ENCODE measurements at places on chromosomes 7 and 10.

GRCh38 chr7:35399840-35400239 lies 145.9 kb upstream of the TBX20 start:
- no peak for DNase-seq

DNA sequence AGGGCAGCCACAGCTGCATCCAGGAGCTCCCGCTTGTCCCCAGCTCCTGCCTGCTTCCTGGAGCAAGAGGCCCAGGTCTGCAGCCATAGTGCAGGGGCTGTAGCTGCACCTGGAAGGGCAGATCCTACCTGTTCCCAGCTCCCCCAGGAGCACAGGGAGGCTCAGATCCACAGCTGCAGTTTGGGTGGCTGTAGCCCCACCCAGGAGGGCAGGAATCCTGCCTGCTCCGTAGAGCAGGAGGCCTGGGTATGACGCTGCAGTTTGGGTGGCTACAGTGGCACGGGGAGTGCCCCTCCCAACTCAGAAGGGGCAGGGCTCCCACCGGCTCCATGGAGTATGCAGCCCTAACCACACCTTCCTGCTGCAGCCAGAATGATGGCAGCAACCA lies 26.7 kb upstream of the CDCA7L start:
- no peak for DNase-seq

DNA sequence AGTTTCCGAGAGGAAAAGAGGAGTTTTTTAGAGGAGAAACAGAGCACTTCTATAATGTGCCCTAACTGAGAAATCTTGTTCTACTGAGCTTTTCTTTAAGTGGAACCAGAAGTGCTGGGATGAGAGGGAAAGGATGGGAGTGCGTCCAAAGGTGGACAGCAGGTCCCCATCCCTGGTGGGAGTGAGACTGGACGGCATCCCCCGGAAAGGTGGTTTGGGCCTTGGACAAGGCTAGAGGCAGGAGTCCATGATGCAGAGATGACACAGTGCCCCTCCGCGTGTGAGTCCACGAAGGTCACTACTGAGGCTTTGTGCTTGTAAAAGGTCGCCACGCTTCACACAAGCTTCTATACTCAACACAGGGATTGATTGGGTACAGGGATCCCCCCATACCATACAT lies 6.1 kb upstream of the EN2 start:
- DNase-seq = no peak

DNA sequence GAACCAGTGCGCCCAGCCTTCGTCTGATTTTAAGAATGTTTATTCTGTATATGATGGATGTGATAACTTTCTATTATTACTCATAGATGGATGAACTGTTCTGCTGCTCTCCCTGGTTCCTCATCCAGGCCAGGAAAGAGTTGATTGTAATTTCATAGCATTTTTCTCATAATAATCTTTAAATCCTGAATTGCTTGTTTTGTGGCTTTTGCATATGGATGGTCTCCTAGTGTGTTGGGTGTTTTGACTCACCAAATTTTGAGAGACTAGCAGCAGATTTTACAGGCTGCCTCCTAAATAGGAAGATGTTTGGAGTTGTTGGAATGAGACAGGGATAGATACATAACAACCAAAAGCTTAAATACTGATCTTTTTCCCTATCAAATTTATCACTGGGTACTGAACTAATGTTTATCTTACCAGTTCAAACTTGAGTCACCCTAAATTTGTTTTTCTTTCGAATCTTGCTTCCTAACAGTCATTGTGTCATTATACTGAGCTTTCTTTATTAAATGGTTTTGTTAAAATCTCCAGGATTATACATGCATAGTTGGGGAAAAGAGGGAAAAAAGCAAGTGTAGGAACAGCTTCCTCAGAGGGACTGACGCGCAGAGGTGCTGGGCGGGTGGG lies 106.0 kb upstream of the GATA3 start:
- peak; percentile 69 for DNase-seq

DNA sequence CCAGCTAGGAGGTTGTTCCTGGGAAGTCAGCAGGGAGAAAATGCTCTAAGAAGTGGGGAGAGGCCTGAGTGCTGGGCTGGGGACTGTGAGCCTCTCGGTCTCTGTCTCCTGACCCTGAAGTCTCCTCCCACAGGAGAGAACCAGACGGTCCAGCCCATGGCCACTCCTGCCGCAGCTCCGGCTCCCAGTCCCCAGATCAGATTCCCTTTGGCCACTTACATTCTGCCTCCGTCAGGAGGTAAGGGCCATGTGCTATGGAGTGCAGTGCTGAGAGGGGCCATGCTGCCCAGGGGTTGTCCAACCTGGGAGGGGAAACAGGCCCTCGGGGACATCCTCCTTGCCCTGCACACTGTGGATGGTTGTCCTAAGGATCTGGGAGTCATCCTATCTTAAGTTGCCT lies 21.3 kb upstream of the ZNF467 start:
- DNase-seq = no peak

DNA sequence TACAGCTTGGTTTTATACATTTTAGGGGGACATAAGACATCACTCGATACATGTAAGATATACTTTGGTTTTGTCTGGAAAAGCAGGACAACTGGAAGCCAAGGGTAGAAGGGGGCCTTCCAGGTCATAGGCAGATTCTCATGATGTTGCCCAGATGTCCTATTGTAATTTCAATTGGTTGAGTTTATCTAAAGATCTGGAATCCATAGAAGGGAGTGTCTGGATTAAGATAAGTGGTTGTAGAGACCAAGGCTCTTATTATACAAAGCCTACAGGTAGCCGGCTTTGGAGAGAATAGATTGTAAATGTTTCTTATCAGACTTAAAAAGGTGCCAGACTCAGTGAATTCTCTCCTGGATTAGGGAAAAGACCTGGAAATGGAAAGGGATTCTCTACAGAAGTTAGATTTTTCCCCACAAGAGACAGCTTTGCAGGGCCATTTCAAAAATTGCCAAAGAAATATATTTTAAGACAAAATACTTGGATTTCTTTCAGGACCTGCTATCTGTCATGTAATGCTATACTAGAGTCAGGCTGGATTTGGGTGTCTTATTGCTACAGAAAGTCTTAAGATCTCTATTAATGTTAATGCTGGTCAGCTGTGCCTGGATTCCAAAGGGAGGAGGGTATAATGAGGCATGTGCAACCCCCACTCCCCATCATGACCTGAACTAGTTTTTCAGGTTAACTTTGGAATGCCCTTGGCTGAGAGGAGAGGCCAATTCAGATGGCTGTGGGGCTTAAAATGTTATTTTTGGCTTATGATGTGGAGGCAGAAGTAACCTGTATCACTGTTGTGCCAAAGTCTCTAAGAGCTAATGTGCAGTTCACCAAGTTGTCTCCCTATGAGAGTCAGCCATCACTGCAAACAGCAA lies 511.1 kb upstream of the C7orf33 start:
- DNase-seq = no peak

- no peak for DNase-seq
These were observed 181.7 kb downstream of the ST7 start for GRCh38 chr7:117134889-117135552.

- peak; percentile 56 for DNase-seq
These were observed 138.2 kb downstream of the PLCE1 start for GRCh38 chr10:94131885-94132284.

- no peak for DNase-seq
These were observed 56.0 kb downstream of the PTPRN2 start for GRCh38 chr7:158531661-158532060.

DNA sequence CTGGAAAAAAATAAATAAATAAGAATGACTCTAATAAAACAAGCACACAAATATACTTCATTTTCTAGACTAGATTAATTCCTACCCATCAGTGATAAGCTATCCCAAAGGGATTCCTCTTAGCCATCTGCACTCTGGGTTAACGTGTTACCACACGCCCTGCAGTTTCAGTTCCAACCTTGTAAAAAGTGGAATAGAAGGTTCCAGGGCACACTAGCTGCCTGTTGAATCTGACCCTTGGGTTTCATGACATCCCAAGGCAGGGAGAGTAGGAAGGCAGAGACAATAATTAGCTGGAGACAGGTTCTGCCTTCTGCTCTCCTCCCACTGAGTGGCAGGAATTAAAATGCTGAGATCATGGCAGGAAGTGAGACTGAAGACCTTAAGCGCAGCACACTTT lies 33.5 kb downstream of the SLC37A3 start:
- no peak for DNase-seq

DNA sequence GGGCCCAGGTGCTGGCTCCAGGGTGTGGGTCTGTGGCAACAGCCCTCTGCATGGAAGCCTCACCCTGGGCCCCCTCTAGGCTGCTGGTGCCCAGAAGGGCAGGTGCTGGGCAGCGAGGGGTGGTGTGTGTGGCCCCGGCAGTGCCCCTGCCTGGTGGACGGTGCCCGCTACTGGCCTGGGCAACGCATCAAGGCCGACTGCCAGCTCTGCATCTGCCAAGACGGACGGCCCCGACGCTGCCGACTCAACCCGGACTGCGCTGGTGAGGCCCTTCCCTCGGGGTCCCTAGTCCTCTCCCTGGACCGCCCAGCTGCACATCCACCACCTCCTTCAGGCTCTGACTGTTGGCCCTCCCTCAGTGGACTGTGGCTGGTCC lies 18.8 kb upstream of the ZNF467 start:
- DNase-seq = no peak

GRCh38 chr7:91912494-91912893 lies 28.2 kb upstream of the AKAP9 start:
- DNase-seq = peak; percentile 18

- DNase-seq = peak; percentile 60
These were observed 18.6 kb upstream of the GSAP start for GRCh38 chr7:77434570-77435275.

- no peak for DNase-seq
These were observed 93.5 kb downstream of the VWC2 start for GRCh38 chr7:49866910-49867309.

- no peak for DNase-seq
These were observed 13.2 kb downstream of the ITGB8 start for GRCh38 chr7:20343941-20344340.

GRCh38 chr7:132941905-132942304 lies 140.0 kb downstream of the CHCHD3 start:
- no peak for DNase-seq

- DNase-seq = no peak
These were observed 21.5 kb upstream of the GGCT start for GRCh38 chr7:30526163-30526562.

DNA sequence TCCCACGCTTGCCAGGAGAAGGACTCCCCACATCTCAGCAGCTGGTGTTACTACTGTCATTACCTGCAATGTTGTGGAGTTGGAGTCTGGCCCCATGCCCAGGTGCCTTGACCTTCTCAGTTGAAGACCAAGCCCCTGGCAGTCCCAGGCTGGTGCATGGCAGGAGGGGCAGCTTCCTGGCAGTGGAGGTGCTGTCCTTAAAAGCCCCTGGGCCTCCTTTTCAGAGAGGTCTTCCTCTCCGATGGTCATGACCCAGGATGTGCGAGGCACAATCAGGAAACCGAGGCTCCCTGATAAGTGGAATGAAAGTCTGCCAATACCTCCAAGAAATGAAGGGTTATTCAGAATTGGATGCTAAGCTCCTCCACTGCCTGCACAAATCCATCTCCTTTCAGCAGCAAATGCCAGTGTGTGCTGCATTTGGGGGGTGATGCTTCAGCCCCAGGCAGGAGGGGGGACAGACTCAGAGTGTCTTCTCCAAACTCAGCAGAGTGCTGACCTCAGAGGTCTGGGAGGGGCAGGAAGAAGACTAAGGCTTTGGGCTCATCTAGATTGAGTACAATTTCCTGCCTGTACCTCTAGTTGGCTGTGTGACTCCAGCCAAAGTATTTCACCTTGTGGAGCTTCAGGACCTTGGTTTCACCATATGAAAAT lies 97.0 kb upstream of the DDC start:
- DNase-seq = no peak

- no peak for DNase-seq
These were observed 22.7 kb downstream of the LUC7L2 start for GRCh38 chr7:139382439-139382838.

- DNase-seq = peak; percentile 93
These were observed 125.8 kb downstream of the DOCK4 start for GRCh38 chr7:112080441-112080840.

- peak; percentile 17 for DNase-seq
These were observed at the start of gene HOXA4 for GRCh38 chr7:27130540-27131389. TSS of gene HOXA4 (minus strand) at chr7:27130757. CDS start at chr7:27130733, 24 bp downstream.

DNA sequence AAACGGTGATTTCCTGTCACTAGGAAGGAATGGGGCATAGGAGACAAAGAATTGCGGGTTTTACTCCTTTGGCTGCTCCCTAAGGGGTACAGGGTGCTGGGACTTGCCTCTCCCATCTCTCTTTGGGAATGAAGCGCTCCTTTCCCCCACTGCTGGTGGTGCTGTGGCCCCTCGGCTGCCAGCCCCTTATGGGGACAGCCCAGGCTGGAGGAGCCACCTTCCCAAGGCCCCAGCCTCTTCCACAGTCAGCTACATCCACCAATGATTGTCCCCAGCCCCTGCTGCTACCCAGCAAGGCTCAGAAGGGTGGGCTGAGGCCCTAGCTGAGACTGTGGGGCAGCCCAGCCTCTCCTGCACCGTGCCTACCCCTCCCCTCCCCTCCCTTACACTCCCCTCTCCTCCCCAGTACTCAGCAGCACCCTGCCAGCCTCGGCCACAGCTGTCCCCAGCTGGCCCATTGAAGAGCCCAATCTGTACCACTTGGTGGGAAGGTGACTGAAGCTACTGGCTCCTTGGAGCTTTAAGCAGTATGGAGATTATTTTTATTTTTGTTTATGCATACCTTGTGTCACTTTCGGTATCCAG lies 19.0 kb downstream of the PRKAG2 start:
- DNase-seq = no peak

GRCh38 chr7:64098-64915 lies 128.1 kb upstream of the FAM20C start:
- DNase-seq = peak; percentile 65

GRCh38 chr7:143733876-143734275 lies 23.6 kb downstream of the CTAGE6 start:
- DNase-seq = no peak

- peak; percentile 70 for DNase-seq
These were observed 10.8 kb upstream of the SEMA3C start for GRCh38 chr7:80929619-80930018.

- peak; percentile 84 for DNase-seq
These were observed 29.3 kb upstream of the ADD3 start for GRCh38 chr10:109978481-109978880.

- no peak for DNase-seq
These were observed 13.5 kb upstream of the SFMBT2 start for GRCh38 chr10:7424315-7424714.

Data from fibroblast of skin of back (primary cell).